Brain (organoid and tissue), 16 donors: ENCODE measurements at places on chromosomes 6 and 20.
A peak's percentile ranks its signal among the peaks of the same experiment; 100 is the strongest.

- DNase-seq, result no peak
Observed at GRCh38 chr6:60668428-60668827, 1617.6 kb downstream of the KHDRBS2 start.

GRCh38 chr6:37097335-37097734, 72.6 kb upstream of the PIM1 start:
- no peak for DNase-seq

- peak; percentile 28 for DNase-seq
Observed at GRCh38 chr6:149166336-149166735, 151.2 kb upstream of the TAB2 start.

- no peak for DNase-seq
Observed at GRCh38 chr6:31083742-31084354, 28.5 kb downstream of the C6orf15 start.

DNA sequence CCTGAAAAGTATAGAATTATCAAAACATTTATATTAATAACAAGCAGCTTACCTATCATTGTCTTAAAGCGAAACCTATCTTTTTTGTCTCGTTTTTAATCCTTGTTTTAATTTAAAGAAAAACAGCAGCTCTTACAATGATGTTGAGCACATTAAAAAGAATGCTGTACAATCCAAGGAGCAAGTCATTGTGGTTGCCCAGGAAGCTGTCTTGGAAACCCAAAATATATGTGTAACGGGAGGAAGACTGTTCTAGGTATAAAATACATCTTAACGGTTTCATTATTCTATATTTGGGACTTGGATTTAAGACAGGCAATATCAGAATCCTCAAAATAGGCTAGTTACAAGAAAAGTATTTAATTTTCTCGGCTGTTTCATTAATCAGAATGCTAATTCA, 21.7 kb downstream of the ZNF133 start:
- DNase-seq, result no peak

DNA sequence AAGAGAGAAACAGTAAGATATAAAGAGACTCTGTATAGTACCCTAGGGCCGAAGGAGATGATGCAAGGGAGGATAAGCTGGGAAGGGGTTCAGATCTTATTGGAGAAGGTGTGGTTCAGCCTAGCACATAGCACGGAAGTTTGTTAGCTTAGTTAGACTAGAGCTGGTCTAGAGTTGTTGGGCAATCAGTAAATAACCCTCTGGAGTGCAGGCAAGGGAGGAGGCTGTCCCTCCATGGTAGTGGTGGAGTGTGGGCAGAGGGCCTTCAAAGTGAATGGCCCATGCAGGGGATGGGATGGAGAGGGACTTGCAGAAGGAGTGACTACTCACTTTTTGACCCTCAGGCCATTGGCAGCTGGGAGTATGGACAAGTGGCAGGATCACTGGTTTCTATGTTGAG, 20.0 kb downstream of the TULP4 start:
- no peak for DNase-seq

DNA sequence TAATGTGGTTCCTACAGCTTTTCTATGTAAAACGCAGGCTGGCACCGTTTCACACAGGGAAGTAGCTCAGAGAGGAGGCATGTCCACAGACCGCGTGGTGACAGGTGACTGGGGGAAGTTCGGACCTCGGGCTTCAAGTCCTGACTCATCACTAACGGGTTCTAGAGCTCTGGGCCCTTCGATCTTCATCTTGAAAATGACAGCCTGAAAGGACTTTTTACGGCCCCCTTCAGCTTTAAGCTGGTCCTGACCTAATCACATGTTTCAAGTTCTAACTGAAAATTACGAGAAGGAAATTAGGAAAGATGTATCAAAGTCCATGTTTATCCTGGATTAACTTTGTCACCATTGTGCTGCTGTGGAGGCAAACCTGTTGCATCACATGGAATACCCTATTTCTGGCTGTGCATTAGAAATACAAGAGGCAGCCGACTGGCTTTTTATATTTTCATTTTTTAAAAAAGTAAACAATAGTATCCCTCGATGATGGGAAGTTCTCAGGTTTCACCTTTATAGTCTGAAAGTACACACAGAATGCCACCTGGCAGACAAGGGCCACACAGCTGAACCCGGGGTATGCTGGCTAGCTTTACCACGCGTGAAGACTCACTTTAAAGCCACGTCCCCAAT, 2.0 kb downstream of the MAN1A1 start:
- no peak for DNase-seq

DNA sequence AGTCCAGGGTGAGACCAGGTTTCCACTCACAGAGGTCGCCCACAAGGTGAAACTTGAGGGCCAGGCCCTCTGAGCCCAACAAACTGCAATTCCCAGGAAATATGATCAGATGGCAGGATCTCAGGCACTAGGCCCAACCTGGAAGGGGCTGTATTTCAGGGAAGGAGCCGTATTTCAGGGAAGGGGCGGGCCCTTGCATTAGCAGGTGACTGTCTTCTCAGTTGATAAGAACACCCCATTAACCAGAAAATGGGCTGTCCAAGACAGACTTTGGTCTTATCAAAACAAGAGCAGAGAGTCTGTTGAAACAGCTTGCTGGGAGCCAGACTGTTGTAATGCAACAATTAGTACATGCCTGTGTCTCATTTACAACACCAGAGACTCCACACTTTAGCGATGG, 10.9 kb upstream of the BNIP5 start:
- no peak for DNase-seq

GRCh38 chr6:80638213-80639055, 532.0 kb downstream of the BCKDHB start:
- peak; percentile 69 for DNase-seq

GRCh38 chr20:18009116-18009515, 40.3 kb downstream of the MGME1 start:
- DNase-seq, result no peak

DNA sequence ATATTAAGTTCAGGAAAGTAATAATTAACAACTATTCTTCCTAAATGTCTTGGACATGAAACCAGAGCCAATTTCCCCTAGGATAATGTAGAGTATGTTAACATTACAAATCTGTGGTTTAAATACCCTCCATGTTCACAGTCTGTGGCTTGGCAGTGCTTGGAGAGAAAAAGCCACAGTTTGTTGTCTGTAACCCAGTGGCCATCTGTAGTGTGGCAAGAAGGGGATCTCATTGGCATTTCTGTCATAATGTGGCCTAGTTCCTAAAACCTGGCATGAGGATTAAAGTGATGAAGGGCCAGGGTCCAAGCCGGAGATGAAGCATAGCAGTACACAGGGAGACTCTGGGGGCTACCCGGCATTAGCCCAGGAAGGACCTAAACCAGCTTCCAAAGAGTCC, 31.2 kb downstream of the SYNE1 start:
- DNase-seq, result no peak

- DNase-seq, result no peak
Observed at GRCh38 chr20:59945731-59946130, 5.5 kb downstream of the FAM217B start.

DNA sequence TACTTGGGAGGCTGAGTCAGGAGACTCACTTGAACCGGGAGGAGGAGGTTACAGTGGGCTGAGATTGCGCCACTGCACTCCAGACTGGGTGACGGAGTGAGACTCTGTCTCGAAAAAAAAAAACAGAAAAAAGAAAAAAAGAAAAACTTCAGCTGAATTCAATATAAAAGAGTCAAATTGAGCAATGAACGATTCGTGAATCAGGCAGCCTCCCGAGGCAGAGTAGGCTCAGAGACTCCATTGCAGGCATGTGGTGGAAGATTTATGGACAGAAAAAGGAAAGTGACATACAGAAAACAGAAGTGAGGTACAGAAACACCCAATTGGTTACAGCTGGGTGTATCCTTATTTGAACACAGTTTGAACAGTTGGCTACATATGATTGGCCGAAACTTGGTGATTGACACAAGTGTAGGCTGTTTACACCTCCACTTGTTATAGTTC, 56.3 kb downstream of the HLA-DPB1 start:
- no peak for DNase-seq

- no peak for DNase-seq
Observed at GRCh38 chr6:50992704-50993625, 174.3 kb downstream of the TFAP2B start.

GRCh38 chr20:49635166-49635565, 67.2 kb upstream of the PTGIS start:
- peak; percentile 42 for DNase-seq

DNA sequence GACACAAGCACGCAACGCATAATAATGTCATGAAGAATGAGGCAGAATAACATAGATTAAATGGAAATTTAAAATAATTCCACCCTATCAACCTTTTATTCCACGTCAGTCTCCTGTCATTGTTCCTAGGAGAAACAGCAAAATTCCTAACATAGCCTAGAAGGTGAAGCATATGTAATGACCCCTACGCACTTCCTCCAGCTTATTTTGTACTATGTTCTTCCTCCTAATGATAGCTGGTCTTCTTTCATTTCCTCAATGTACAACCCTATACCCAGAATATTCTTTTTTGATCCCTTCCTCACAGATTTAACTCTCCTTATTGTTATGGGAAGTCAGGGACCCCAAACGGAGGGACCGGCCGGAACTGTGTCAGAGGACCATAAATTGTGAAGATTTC, 122.0 kb upstream of the CARMIL1 start:
- DNase-seq, result no peak

GRCh38 chr20:1528811-1529210, 28.7 kb downstream of the SIRPD start:
- DNase-seq, result no peak
